Stimulated activated CD4-positive, alpha-beta T cell treated with anti-CD3 and anti-CD28 coated beads, Interleukin-1b, Interleukin-23, amount 100 ng/mL, for 1 hour (primary cell): ENCODE measurements at places on chromosomes 2 and 18.

DNA sequence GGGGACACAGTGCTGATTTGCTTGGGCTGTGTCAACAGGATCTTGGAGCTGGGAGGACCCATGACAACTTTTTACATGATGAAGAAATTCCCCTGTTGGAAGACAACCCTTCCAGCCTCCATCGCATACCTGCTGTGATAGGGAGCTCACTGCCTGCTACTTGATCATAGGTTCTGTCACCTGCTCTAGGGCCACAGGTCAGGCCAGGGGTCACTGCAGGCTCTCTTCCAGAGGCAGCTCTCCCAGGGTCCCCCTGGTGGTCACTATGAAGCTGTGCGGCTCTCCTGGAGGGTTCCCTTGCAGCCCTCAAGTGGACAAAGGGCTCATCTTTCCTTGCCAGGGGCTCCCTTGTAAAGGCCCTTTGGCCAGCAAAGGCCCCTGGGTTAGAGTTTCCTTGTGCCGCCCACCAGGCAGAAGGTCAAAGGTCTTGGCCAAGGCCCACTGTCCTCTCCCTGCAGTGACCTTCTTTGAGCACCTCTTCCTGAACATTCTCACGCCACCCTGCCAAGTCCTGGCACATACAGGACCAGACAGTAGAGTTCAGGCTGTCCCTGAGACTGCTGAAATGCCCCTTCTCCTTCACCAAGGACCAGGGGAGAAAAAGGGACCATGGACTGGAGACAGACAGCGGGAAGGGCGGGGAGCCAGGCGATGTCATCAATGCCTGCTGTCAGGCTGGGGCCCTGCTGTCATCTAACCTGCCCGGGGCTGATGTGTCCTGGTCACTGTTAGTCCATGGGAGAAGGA, 345.1 kb downstream of the DYSF start:
- no peak for DNase-seq

DNA sequence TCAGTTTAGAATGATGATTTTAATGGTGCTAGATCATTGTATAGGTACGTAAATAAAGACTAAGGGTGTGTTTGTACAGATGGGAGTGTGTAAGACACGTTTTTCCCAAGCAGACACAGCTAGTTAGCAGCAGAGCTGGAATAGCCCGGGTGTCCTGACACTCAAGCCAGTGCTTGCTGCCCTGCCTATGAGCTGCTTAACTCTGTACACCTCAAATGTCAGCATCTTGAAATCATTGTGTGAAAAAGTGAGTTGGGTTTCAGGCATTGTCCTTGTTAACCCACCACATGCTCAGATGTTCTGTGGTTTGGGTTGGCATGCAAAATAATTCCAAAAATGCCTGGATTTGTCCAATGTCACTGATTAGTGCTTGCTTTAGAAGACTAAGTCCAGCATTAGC, 13.0 kb upstream of the TET3 start:
- no peak for DNase-seq

GRCh38 chr2:85886590-85886989, 2.2 kb downstream of the ST3GAL5 start:
- DNase-seq: no peak

- no peak for DNase-seq
These were observed 457.1 kb downstream of the PARD3B start for GRCh38 chr2:205002390-205002789.

DNA sequence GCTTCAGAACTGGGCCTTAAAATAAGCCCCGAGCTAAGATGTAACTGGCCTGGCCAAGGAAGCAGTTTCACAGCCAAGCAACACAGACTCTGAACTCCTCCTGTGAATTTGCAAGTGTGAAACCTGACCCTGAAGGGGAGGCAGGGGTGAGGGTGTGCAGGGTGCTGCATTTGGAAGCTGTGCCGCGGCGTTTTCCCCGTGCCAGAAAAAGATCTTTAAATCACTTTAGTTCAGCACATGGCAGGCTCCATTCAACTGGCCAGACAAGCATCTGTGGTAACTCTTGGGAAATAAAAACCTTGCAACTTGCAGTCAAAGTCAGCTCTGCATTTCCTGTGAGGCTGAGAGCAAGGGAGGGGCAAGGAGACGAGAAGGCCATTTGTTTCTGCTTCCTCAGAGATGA, 209.3 kb upstream of the SOX11 start:
- no peak for DNase-seq

GRCh38 chr18:63472380-63472779, 4.4 kb upstream of the SERPINB5 start:
- DNase-seq: no peak

DNA sequence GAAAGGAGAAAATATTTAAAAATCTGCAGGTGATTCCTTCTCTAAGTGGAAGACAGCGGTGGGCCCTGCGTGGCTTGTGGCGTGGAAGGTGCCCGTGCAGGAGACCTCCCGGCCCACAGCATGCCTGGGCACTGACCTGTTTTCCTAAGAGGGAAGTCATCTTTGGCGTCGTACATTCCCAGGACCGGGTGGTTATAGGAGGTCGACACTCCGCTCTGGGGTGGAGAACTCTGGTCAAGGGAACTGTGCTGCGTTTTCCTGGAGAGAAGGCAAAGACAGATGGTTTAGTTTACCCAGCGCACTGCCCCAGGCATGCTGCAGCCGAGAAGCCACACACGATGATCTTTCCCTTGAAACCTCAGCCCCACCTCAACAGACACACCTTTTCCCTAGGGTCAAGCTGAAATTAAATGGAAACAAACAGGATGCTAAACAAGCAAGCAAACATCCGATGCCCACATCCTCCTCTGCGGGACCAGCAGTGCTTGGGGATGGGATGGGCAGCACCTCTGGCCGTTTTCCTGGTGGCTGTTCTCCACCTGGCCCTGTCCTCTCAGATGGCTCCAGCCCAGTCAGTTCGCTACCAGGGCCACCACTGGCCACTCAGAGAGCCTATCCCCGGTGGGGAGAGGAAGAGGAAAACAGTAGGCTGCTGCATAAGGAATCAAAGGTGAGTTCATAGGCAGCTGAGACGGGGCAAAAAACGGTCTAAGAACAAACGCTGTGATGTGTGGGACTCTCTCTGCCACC, 244.1 kb downstream of the HDAC4 start:
- DNase-seq: no peak

- DNase-seq: no peak
These were observed 6.3 kb downstream of the RND3 start for GRCh38 chr2:150480971-150481830.

GRCh38 chr2:188629753-188630527, 338.3 kb downstream of the GULP1 start:
- DNase-seq: no peak

DNA sequence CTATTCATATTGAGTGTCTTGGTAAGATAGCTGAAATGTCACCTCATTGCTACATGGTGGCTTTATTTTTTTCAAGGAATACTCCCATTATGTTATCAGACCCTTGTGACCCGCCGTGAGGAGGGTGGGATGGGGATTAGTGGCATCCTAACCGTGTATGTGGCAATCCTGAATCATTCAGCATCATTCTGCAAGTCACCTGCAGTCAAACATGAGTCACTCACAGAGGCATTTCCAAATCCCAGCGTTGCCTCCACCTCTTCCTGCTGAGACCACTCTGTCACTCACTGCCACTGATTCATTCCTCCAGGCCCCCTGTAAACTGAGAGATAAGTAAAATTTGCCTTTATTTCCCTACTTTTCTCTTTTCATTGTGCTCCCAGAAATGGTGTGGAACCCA, 307.4 kb upstream of the KLHL29 start:
- no peak for DNase-seq

- DNase-seq: no peak
These were observed 38.4 kb downstream of the HS6ST1 start for GRCh38 chr2:128280158-128280871.

- no peak for DNase-seq
These were observed 124.8 kb upstream of the ITGB6 start for GRCh38 chr2:160324917-160325316.

GRCh38 chr2:144712550-144712940, 192.6 kb upstream of the ZEB2 start:
- DNase-seq: no peak

DNA sequence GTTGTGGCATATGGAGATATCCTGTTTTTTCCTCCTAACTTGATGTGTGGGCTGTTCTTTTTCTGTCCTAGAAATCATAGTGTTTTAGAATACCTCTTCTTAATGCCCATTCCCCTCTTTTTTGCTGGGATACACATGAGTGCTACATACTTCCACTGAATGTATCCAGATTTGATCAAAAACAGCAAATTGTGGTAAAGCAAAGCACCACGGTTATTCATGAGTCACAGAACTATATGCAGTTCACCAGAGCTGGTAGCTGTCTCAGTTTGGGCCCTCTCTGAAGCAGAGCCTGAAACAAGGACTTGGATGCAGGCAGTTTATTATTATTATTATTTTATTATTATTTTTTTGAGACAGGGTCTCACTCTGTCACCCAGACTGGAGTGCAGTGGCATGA, 69.9 kb upstream of the CTLA4 start:
- DNase-seq: no peak

DNA sequence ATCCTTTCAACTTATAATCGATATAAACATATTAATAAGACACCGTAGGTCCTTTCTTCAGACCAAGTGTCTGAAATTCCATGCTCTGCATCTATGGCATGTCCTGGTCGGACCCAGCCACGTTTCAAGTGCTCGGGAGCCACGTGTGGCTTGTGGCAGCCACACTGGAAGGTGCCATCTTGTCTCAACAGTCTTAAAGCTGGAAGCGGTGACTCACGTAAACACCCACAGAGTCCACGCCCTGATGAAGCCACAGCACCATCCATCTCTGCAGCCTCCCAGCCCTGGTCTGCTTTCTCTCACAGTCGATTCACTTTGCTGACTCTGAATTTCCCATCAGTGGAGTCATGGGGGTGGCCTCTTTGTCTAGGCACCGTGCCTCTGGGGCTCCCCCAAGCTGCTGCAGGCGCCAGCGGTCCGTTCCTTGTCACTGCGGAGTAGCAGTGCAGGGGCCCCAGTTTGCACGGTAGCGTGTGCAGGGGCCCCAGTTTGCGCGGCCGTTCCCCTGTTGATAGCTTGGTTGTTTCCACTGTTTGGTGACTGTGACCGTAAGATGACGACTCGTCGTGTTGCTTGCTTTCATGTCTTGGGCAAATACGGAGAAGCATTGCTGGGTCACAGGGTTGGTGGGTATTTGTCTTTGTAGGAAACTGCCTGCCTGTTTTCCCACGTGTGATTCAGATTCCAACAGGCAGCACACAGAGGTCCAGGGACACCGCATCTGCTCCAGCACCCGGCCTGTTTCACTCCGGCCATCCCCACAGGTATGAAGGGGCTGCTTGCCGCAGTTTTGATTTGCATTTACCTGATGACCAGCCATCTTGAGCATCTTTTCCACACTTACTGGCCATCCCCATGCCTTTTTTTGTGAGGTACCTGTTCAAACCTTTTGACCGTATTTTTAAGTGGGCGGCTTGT, 240.3 kb downstream of the HDAC4 start:
- no peak for DNase-seq

GRCh38 chr2:10316336-10316735, 13.6 kb downstream of the HPCAL1 start:
- no peak for DNase-seq

GRCh38 chr18:57618910-57619309, 2.7 kb downstream of the NARS1 start:
- no peak for DNase-seq

DNA sequence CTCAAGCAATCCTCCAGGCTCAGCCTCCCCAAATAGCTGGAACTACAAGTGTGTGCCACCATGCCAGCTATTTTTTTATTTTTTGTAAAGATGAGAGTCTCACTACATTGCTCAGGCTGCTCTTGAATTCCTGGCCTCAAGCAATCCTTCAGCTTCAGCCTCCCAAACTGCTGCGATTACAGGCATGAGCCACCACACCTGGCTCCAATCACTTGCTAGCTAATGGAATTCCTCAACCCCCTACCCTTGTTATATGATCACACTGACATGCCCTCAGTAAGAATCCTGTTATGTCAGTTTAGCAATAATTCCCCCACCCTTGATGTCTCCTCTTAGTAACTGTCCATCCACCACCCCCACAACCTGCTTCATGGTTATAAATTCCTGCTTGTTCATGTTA, 12.3 kb downstream of the CHN1 start:
- DNase-seq: no peak

DNA sequence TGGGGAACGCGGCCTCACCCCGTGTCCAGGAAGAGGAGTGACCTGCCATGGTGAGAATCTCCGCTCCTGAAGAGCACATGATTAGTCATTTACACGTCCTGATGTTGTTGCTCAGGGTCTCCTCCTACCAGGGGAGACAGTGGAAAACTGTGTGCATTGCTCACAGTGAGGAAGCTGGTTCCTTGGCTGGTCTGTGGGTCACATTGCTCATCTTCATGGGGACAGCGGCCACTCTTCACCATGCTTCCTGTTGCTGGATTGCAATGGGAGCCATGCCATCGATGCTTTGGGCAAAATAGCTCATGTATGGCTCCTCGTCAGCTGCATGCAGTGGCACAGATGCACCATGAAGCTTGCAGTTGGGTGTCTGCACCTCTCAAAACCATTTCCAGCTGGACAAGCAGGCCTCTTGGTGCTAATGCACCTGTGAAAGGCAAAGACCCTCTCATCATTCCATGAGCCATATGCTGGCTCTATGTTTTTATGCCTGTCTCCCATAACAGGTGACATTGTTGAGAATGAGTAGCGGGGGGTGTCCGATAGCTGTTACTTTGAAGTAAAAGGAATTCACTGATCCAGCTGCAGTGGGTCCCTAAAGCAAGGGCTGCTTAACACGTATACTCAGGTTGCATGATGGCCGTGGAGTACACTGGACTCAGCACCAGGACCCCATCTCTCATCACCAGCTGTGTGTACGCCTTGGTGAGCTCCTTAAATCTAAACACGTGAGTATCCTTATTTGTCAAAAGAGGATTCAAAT, 135.0 kb upstream of the ALKAL2 start:
- DNase-seq: no peak

DNA sequence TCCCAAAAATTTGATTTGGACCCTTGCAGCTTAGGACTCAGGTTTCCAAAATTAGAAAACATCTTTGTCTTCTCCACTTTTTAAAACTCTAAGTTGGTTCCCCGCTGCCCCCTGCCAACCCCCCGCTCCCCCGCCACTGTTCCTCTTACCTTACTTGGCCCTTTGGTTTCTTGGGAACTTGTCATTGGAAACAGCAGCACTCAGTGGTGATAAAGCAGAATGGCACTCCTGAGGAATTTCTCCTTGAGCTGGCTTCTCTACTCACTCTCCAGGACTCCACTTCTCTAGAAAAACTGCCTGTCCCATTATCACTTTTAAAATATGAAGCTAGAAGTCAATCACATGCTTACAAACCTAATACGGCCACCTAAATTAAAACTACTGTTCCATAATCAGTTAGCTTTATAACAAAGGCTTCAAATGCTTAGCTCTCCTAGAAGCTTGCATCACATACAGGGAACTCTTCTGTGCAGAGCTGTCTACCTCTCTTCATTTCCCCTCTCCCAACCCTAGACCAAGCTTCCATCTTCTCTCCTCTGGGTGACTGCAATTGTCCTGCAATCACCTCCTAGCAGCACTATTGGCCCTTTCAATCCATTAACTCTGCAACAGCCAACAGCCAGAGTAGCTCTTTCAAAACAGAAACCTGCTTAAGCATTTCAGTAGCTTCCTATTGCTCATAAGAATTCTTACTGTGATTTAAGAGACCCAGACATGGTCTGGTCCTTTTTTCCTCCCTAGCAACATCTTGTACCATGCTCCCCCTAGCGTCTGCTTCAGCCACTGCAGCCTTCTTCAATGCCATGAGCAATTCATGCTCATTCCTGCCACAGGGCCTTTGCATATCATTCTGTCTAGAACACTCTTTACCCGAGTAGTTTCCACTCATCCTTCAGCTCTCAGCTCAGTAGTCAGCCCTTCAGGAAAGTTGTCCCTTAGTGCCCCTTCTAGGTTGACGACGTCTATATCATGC, 15.2 kb upstream of the PLEKHM3 start:
- peak; percentile 44 for DNase-seq

- no peak for DNase-seq
These were observed 93.3 kb upstream of the EML6 start for GRCh38 chr2:54629914-54630857.
